ENCODE measurements at places on chromosomes 11 and 22.

DNA sequence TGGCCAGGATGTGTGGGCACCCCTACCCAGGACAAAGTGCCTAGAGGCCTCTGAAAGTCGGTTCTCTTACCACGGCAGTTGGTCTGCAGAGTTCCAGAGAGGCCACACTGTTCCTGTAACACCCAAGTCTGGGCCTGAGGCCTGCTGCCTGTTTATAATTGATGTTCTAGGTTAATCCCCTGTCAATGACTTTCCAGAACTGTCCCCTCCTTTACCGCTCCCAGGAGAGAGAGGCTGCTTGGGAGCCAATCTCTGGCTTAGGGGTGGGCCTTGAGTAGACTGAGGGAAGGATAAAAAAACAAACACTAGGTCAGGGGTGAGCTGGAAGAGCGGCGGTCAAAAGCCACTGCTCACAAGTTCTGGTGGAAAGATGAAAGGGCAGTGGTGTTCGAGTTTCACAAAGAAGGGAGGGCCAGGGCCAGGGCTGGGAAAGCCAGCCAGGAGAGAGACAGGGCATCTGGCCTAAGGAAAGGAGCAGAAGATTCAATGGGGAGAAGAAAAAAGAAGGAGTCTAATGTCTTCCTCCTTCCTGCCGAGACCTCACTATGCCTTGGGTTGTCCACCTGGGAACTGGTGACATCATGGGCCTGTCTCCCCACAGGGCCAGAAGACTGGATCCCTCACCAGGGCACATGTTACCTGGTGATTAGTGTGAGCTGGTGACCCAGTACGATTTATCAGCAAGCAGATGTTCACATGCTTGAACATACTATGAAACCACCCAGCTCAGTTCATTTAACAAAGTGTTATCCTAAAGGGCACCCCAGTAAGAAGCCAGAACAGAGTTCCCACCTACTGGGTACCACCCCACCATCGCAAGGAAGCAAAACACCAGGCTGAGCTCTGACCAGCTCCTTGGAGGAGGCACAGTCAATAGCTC, 50.2 kb downstream of the PC start:
- DNase-seq, result no peak

DNA sequence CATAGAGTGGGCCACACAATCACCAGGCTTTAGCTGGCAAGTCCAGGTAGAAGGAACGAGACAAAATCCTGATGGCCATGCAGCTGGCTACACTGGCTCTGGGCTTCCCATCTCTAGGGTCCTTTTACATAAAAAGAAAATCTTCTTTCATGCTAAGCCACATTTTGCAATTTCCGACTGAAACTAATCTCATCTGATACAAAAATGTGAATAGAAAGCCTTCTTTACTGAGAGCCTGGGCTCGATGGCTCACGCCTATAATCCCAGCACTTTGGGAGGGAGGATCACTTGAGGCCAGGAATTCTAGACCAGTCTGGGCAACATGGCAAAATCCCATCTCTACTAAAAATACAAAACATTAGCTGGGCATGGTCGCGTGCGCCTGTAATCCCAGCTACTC, 67.2 kb downstream of the MICAL3 start:
- no peak for DNase-seq

DNA sequence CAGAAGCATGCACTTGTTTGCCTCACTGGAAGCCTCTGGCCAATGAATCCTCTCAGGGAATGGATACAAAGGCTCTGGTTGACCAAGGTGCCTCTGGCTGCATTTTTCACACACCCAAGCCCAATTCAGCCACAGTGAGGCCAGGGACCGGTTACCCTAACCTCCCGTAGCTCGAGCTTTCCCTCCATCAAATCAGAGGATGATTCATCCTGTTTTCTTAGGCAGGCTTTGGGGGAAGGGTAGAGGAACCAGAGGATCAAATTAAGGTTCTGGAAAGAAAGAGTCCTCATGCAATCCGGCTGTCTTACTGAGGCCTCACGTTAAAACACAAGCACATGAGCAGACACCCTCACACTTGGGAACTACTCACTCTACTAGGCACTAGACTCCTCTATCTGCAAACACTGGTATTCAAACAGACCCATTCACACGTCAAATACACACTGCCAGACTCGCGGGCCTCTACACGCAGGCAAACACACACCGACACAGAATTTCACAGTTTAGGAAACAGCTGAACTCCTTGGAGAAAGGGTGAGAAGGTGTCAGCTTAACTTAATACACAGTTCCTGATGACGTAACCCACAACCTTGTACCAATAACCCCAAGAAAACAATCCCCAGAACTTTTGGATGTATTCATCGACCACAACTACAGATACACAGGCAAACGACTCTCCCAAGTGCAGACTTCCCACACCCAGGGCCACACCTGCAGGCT, 12.4 kb downstream of the NRXN2 start:
- no peak for DNase-seq

DNA sequence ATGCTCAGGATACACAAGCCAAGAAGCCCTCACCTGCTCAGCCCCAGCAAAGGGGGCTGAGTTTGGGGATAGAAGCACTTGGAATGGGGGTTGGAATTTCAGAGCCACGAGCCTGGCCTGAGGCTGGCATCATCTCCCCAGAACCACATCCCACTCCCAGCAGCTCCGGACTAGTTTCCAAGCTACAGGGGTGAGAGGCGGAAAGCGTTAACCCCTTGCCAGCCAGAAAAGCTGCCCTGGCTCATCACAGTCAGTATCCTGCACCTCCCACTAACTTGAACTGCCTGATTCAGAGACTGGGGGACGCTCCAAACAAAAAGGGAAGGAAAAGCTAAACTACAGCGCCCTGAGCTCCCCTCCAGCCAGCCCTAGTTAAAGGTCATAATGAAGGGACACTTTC, 19.0 kb upstream of the CHST1 start:
- no peak for DNase-seq

- DNase-seq, result peak; percentile 28
These were observed at the start of gene PDGFD for GRCh38 chr11:104164028-104164520. TSS of gene PDGFD (minus strand) at chr11:104164147.

DNA sequence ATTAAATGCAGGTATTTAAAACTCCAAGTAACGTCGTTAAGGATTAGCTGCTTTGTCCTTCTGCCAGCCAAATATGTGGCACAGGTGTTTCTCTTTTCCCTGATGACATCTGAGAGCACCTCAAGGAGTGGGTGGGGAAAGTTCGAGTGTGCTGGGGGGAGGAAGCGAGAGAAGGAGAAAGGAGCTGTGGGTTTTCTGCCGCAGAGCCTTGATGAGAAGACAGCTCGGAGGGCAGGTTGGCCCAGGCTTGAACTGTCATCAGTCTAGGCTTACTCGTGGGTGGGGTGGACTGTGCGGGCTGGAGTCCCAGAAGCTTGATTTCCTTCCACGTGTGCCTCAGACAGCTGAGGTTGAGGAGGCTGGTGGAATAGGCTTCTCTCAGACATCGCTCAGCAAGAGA, 15.2 kb upstream of the SORL1-AS1 start:
- DNase-seq, result peak; percentile 82

DNA sequence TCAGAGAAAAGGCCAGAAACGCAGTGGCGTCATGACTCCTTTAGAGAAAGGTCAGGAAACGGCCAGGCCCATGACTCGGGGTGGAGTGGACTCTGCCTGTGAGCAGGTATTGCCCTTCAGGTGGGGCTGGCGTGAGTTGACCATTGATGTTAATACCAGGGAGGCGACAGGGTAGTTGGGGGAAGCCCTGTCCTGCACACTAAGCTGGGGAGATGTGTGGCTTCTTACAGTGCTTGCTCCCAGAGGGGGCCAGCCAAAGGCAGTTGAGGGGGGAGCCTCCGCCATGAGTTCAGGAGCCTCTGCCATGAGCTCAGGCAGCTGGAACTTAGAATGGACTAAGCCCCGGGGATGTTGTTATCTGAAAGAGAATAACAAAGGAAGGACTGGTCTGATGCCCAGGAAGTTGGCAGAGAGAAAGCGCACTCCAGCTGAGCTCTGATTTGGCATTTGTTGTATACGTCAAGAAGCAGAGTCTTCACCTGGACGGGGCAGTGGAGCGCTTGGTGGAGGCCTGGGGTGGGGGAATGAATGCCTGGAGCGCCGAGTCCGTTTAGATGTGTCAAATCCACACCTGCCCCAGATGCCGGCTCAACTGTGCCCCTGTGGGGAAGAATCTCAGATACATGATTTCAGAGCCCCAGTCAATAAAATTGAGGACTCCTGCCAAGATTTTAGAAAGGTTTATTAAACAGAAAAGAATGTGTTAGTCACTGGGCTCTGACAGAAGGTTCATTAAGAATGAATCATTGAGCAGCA, 222.5 kb downstream of the TBC1D22A start:
- DNase-seq, result no peak

DNA sequence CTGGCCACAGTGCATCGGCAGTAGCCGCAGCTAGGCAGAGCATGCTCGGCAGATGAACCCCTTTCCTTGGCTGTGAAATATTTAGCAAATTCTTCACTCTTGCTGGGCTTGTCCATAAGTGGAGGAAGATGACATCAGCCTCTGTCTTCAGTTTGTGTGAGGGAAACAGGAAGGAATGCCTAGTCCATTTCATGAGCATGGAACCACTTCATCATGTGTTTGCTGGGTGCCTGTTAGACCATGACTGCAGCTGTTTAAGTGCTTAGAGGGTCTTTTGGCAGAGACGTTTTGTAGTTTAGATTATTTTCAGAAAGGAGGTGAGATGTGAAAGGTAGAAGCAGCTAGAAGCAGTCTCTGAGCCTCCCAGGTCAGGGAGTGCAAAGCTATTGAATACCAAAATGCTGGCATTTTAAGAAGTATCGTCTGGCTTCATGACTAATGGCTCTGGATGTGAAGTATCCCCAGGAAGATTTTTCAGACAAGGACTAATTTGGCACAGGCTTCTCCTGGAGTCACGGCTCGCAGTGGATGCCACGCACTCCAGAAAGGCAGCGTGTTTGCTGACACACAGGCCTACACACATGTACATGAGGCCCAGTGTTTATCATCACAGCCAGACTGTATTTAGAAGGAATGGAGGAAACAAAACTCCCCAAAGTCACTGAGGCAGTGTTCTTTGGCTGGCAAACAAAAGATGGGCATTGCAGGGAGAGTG, 43.1 kb upstream of the GRAMD1B start:
- no peak for DNase-seq

- DNase-seq, result peak; percentile 72
These were observed 5.5 kb downstream of the YDJC start for GRCh38 chr22:21624120-21624879.

GRCh38 chr11:2077061-2077802, 62.0 kb downstream of the IGF2 start:
- DNase-seq, result peak; percentile 33

All from stimulated activated naive CD8-positive, alpha-beta T cell treated with anti-CD3 and anti-CD28 coated beads, Interleukin-15, Interleukin-2, amounts not matched to agents 100 U/mL and 50 U/mL, for 24 hours (primary cell).